ENCODE measurements at places on chromosomes 6 and 20. TPM values are rescaled to one million over a fixed set of nuclear protein-coding genes. Genes with fewer than 3 reads are reported as not detected.

The EBF4 gene
- 12.8 TPM for total RNA-seq

The DUSP15 gene
- total RNA-seq: not detected

- H3K27ac ChIP-seq: no peak overlapping the region
- no peaks in the 10 kb centered on the region for H3K36me3 ChIP-seq
- no peaks in the 10 kb centered on the region for H3K27me3 ChIP-seq
These were observed 64.9 kb downstream of the CPNE5 start for GRCh38 chr6:36774331-36774730.

The C6orf15 gene
- not detected for total RNA-seq

The NRN1 gene
- 7.9 TPM for total RNA-seq
